ENCODE measurements at places on chromosomes 7 and 10. TPM values are rescaled to one million over a fixed set of nuclear protein-coding genes. Genes with fewer than 3 reads are reported as not detected.

The MRLN gene
- polyA plus RNA-seq = 0.59 TPM

The ELMO1 gene
- 41.6 TPM for polyA plus RNA-seq

The AKR1C2 gene
- 7.8 TPM for polyA plus RNA-seq

The MCU gene
- 34.6 TPM for polyA plus RNA-seq

The PSAP gene
- 559 TPM for polyA plus RNA-seq

The SPDYE9 gene
- polyA plus RNA-seq = 3.4 TPM

The OR13A1 gene
- polyA plus RNA-seq = 0.09 TPM

The CTAGE4 gene
- 10.6 TPM for polyA plus RNA-seq

The WEE2 gene
- 0.23 TPM for polyA plus RNA-seq

The AQP1 gene
- polyA plus RNA-seq = 330 TPM

The GATA3 gene
- 2.8 TPM for polyA plus RNA-seq

The POLD2 gene
- 112 TPM for polyA plus RNA-seq

The OR2A2 gene
- not detected for polyA plus RNA-seq

The OR2A12 gene
- polyA plus RNA-seq = 0.07 TPM

The ADCYAP1R1 gene
- 2.2 TPM for polyA plus RNA-seq

The INHBA gene
- polyA plus RNA-seq = 0.89 TPM

The EN2 gene
- not detected for polyA plus RNA-seq

The SPDYE8 gene
- 1.2 TPM for polyA plus RNA-seq

The PAX4 gene
- polyA plus RNA-seq = not detected

The TMEM270 gene
- not detected for polyA plus RNA-seq

The CHST15 gene
- polyA plus RNA-seq = 13.7 TPM

The ANKRD2 gene
- 0.24 TPM for polyA plus RNA-seq

The HPSE2 gene
- polyA plus RNA-seq = 7.3 TPM

The VIM gene
- 1,721 TPM for polyA plus RNA-seq

The MACC1 gene
- 11.3 TPM for polyA plus RNA-seq

The MRPS24 gene
- polyA plus RNA-seq = 68.5 TPM

The PALS2 gene
- polyA plus RNA-seq = 7.5 TPM
